Nucleus accumbens (tissue), 56 donors: ENCODE measurements at places on chromosomes 5 and 9.

DNA sequence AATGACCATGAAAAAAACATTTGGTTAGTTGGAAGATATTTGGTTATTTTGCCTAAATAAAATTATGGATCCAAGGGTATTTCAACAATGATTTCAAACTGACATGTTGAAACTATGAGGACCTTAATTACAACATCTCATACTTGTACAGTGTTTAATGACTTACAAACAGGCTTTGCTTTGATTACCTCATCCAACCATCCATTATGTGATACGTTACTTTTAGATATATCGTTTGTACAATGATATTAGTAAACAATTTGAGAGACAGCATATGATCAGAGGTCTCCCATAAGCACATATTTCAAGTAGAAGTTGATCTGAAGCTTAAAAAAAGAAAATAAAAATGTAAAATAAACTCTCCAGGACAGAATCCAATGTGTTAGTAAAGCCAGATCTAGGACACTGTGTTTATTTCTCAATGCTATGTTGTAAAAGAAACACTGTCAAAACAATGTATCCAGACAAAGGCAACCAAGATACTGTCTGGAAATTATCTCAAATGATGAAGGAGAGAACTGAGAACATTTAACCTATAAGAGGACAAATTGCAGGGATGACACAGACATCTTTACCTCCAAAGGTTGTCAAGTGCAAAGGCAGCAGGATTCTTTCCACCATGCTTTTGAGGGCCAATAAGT is 116.0 kb upstream of the TARS1 start:
- DNase-seq, result no peak

DNA sequence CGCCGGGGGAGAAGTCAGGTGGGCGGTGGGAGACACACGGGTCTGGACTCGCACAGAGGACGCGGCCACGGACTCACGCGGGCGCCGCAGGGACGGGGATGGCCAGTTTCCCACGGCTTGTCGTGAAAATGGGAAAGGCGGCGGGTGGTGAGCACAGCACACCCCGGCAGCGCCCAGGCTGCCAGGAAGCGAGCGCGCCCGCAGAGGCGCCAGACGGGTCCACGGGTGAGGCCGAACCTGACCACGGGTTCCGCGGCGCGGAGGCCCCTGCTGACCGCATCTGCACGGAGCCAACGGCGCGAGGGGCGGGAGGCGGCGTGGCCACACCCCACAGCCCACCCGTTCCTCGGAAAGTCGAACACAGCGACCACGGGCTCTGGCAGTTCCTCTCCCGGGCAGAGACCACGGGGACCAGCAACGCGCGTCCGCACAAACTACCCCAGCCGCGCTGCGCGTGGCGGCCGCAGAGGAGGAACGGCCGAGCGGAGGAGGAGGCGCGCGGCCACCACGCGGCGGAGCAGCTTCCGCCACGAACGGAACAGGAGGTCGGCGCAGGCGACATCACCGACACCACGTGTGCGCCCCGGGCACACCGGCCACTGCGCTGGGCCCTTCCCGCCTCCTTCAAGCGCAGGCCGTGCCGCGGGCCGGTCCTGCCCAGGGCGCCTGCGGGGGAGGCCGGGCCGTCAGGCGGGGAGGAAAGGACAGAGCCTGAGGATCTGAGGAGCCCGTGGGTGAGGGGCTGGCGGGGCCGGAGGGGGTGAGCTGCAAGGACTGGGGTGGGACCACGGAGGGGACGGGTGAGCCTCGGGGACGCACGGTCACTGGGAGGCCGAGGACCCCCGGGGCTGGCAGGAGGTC is 5.6 kb downstream of the EXD3 start:
- no peak for DNase-seq

- DNase-seq, result no peak
Observed at GRCh38 chr5:380701-381309, 59.3 kb downstream of the AHRR start.

DNA sequence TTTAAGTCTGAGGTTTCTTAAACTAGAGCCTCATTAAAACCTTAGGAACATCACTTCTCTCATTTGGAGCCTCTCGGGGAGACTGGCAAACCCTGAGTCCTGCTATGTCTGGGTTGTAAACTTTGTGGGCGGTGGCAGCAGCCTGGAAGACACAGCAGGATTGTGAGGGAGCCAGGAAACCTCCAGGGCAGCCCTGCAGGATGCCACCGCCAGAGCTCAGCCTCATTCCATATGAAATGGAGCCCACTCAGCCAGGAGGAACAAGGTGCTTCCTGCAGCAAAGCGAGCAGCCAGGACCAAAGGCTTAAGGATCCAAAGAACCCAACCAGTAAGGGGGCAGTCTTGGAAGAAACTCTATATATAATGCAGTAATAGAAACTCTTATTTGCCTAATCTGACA is 37.9 kb upstream of the IDNK start:
- no peak for DNase-seq

DNA sequence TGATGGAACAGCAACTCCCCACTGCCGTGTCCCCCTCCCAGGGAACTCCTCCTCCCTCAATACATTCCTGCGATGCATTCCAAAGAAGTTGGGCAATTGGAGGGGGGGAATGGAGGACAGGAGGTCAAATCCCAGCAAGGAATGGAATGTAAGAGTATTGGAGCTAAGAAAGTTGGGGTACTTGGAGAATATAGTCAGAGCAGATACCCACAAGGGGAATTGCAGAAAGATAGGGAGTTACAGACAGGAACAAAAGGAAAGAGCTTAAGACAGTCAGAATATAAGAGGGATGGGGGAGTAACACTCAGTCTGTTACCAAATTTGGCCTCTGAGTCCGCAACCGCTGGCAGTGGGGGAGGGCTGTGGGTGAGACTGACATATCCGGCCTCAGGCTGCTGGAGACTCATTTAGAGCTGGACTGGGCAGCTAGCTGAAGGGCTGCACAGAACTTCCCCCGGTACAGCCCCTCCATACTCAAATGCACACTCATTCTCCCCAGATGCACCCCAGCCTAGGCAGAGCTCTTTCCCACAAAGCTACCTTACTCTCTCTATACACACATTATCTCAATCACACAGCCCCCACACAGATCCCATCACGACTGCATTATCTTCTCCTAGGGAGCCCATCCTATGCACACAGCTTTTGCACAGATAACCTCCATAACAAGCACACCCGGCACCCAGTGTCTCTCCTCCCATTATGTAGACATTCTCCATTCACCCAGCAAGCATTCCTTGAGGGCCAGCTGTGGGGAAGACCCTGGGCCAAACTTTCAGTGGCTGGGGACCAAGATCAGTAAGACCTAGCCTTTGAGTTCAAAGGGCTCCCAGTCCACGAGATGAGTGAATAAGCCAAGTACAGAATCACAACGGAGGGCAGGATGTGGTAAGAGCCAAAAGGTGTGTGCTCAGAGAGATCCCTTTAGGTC is 3.7 kb downstream of the TLN1 start:
- no peak for DNase-seq

GRCh38 chr9:116061546-116062205 is 91.9 kb upstream of the PAPPA start:
- DNase-seq, result no peak

- no peak for DNase-seq
Observed at GRCh38 chr5:137453483-137454080, 45.5 kb downstream of the SPOCK1 start.

DNA sequence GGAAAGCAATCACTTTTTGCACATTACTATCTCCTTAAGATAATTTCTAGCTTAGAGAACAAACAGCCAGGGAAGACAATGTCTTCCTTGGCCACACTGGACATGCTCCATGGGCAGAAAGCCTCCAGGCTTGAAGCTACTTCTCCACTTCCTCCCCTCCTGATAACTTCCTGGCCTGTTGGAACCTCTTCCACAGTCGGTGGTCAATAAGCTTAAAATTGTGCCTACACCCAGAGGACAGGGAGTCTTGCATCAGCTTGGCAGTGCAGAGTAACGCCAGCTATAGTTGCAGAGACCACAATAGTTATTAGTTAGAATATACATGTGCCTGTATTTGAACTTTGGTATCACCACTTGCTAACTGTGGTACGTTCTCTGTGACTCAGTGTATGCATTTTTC is 58.1 kb upstream of the ABCA1 start:
- no peak for DNase-seq

GRCh38 chr5:8912106-8912505 is 633.8 kb downstream of the SEMA5A start:
- no peak for DNase-seq

DNA sequence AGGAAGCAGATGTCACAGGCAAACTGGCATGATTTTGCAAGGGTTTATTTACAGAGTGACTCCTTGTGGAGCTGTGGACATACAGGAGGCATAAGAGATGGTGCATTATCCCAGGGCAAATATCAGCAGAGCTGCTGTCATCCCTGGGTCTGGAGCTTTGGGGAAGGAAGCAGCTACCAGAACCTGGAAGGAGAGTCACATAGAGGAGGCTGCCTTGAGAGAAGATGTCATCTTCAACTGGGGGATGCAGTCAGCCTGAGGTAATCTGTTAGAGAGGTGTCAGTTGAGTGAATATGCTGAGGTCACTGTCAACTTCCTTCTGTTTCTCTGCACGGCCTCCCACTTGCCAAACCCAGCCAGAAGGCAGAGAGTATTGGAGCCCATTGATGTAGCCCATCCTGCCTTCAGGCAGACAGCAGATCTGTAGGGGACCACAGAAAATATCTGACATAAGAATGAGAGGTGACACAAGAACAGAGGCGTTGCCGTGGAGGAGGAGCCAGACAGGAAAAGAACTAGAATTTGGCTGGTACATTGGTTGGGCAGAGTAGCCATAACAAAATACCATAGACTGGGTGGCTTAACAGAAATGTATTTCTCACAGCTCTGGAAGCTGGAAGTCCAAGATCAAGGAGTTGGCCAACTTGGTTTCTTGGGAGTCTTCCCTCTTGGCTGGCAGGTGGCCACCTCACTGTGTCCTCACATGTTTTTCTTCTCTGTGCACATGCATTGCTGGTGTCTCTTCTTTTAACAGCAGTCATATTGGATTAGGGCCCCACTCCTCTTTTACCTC is 102.8 kb downstream of the SNX18 start:
- DNase-seq, result no peak

GRCh38 chr5:36683821-36684434 is 77.5 kb downstream of the SLC1A3 start:
- peak; percentile 71 for DNase-seq

DNA sequence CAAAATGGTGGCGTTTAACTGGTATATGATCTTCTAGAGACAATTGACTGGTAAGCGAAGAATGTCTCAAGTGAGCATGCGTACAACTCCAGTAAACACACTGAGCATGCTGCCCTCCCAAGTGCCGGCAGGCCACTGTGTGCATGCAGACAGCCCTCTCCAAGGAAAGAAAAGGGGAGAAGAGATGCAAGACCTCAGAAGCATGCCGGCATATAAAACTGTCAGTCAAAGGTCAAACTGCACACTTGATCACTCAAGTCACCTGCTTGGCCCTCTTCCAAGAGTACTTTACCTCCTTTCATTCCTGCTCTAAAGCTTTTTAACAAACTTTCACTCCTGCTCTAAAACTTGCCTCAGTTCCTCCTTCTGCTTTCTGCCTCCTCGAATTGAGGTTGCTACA is 910.2 kb downstream of the TAF11L14 start:
- no peak for DNase-seq

DNA sequence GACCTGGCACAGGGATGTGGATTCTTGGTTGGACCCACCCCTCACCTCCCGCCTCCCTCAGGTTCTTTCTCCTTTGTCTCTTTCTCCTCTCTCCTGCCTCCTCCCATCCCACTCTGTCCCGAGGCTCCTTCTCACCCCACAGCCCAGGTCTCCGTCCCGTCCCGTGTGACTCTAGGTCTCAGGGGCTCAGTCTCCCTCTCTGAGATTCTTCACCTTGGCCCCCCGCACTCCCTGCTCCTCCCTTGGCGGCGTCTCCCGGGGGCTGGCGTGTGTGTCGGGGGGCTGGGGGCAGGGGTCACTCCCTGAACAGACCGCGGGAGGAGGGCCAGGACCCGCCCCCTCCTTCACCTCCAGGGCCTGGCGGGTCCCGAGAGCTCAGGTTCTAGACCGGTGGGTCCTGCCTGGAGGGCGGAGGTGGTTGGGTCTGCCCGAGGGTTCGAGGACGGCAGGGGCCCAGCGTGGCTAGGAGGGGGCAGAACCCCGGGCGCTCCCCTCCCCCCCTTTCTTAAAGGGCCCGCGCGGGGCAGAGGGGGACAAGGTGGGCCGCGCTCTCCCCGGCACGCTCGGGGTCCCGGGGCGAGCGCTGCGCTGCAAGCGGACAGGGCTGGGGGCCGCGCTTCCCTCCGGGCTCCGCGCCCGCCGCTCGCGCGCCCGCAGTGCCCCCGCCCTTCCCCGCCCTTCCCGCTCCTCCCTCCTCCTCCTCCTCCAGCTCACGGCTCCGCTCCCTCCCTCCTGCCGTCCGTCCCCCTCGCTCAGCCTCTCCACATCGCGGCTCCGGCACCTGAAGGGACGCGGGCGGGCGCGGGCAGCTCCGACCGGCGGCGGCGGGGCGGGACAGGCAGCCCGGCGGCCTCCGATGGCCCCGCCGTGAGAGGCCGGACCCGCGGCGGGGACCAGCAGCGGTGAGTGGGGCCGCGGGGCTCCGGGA is at the start of gene PSD2:
Gene PSD2, plus strand, starts transcription at position 735 of the 928 bp plus-strand sequence. CDS start 13,633 bp downstream, outside the sequence.
- DNase-seq, result peak; percentile 67
